Stromal cell of bone marrow (primary cell): ENCODE measurements at places on chromosomes 2 and 18.
A peak's percentile ranks its signal among the peaks of the same experiment; 100 is the strongest.

DNA sequence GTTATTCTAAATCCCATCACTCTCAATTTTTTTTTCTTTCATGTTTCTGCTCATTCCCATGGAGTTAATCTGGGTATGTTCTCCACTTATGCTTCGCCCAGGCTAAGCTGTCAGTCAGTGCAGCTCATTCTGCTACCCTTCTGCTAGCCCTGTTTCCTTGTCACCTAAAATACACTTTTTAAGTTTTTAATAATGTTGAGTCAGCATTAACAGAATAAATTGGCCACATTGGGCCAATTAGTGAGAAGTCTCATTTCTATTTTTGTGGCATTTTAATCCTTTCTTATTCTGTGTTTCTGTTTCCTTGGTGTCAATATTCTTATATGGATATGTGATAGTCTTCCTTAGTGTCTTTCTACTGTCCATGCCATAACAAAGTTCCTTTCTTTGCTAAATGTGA, 1126.2 kb downstream of the DPP10 start:
- no peak for DNase-seq

- no peak for DNase-seq
Measured at GRCh38 chr18:62637807-62638687, 77.3 kb upstream of the PHLPP1 start.

- no peak for DNase-seq
Measured at GRCh38 chr2:129492548-129492947, 486.9 kb upstream of the RAB6C start.

DNA sequence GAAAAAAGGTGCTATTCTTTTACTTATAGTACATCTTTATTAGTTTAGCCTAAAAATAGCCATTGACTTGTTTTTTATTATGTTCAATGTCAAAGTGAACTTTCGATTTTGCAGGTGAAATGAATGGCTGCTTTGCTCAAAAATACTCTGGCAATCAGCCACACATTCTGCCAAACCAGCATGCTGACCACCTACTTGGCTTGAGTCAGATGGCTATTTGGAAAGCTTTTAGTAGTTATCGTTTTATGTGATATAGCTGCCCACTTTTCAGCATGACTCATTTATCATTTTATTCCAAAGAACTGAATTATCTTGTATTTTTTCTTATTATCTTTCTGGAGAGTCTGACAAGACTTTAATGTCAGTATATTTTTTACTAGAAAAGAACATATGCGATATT, 1615.8 kb upstream of the TMEFF2 start:
- DNase-seq, result no peak

- no peak for DNase-seq
Measured at GRCh38 chr2:59312029-59312428, 1070.9 kb upstream of the FANCL start.

- DNase-seq, result peak; percentile 34
Measured at GRCh38 chr2:176682278-176682677, 413.0 kb downstream of the MTX2 start.

DNA sequence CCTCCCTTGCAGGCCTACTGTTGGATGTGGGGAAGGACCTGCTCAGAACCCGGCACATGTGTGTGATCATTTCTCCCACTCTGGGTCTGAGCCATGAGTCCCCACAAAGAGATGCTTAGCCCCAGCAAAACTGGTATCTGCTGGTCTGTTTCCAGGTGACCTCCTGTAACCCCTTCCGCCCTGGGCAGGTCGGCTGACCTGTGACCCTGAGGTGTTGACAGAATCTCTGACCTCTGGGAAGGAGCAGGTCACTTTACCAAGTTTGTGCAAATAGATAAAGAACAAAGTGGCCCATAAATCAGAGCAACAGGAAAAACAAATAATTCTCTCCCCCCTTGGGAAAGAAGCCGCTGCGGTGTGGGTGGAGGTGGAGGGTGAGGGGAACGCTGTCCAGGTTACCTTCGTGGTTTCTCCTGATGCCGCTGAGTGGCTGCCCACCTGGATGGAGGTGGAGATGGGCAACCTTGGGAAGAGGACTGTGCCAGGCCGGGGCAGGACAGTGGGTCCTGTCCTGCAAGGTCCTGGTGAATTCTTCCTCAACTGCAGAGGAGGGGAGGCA, 174.0 kb upstream of the MYCN start:
- DNase-seq, result no peak

GRCh38 chr2:29215073-29215472, 99.9 kb downstream of the CLIP4 start:
- no peak for DNase-seq

DNA sequence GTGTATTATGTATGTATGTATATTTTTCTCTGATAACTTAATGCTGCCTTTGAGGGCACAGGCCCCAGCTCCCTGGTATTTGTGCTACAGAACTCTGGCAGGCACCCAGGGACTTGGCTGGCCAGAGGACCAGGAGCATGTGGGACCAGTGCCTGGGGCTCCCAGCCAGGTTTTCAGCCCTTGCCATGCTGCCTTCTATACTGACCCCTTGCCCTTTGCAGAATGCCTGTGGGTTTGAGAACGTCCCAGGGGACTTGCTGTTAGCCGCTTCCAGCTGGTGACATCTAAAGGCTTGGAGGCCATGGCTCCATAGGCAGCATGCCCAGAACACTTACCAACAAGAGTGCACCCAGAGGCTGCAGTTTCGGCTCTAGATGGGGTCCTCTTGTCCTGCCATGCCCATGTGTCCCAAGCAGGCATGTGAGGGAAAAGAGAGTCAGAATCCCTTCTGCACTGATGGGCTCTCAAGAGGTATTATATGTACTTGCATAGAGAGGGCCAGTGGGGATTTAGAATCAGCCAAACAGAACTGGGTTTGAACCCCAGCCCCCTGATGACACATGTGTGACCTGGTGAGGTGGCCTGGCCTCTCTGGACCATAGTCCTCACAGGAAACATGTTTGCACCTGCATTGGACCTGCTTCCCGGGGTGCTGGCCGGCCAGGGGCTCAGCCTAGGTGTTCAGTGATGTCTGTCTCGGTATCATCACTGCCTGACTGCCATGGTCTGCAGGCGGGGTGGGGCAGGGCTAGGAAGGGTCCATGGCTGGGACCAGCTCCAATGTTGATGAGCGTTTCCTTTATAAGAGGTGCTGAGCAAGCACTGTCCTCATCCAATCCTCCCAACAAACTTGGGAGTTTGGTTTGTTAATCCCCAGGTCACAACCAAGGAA, 119.2 kb upstream of the FHL2 start:
- peak; percentile 66 for DNase-seq

DNA sequence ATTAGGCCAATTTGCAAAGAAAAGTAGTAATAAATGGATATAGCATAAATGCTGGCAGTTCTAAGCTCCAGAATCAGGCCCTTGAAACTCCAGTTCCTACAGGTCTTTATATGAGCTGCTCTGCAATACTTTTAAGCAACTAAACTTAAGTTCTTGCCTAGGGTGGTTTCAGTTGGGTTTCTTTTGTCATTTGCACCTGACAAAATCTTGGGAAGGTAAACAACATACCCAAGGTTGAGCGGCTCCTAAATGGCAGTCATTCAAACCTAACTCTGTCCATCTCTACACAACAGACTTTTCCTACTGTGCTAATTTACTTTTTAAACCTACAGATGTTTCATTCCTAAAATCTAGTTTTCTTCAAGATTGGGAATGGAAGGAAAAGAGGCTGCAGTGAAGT, 9.3 kb upstream of the KANSL1L start:
- no peak for DNase-seq

DNA sequence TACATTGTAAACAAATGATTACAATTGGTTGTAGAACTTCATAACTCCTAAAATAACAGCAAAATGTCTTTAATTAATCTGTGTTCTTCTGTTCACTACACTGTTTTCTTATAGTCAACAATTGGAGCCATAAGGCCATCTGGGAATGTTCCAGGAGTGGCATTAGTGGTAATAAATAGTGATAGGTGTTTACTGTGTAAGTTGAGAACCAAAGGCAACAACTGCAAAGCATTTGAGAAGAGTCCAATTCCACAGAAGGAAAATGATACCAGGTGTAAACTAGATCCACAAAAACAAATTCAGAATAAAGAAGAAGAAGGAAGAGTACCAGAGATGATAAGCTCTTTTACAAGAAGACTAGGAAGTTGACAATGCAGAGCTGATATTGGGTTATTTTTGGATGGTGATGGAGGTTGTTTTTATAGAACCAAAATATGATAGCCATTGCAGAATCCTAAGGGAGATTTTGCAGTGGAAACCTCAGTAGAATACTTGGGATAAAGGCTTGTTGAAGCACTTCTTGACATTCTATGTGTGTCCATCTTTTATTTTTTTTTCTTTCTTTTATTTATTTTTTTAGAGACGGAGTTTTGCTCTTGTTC, 52.9 kb downstream of the ANTXR1 start:
- no peak for DNase-seq

DNA sequence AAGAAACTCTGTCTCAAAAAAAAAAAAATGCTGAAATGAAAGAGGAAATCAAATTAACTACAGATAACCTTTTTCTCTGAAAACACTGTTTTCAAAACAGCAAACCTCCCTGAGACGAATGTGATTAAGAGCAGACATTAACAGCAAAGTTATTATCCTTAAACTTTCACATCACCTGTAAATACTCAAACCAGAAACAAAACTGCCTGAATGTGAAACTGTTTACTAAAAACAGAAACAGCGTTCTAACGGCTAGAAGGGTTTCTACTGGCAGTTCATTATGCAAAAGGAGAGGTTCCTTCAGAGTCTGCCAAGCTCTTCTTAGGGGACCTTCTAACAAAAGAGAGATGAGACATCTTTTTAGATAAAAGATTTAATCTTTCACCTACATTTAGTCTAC, 45.9 kb downstream of the PNO1 start:
- DNase-seq, result no peak

DNA sequence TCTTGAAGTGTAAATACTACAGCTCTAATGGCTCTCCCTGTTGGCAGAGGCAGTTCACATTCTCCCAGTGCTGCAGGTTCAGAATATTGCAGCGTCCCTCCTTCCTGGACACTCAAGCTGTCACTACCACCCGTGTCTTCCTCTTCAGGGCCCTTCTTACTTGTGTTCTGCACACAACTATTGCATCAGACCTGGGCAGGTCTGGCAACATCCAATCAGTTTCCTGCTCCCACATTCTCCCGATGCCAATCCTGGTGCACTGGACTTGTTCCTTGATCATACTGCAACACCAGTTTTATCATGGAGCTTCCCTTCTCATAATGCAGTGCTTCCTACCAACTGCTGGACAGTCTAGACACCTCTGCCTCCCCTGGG, 161.5 kb downstream of the CAPN13 start:
- no peak for DNase-seq
